Ascending aorta (tissue), 2 donors: ENCODE measurements at places on chromosomes 6 and 20. TPM values are rescaled to one million over a fixed set of nuclear protein-coding genes. Genes with fewer than 3 reads are reported as not detected.
A peak's percentile ranks its signal among the peaks of the same experiment; 100 is the strongest.

- no peak for DNase-seq
- H3K4me1 ChIP-seq: no peaks in the 10 kb centered on the region
- H3K27me3 ChIP-seq: no peaks in the 10 kb centered on the region
- peak overlapping the region; percentile 97 for H3K27ac ChIP-seq
- H3K36me3 ChIP-seq: no peaks in the 10 kb centered on the region
- H3K4me3 ChIP-seq: peak overlapping the region; percentile 59
Measured at GRCh38 chr6:87151471-87151780, 3.9 kb upstream of the ZNF292 start.

- peaks cover 13% of the 10 kb centered on the region for H3K4me1 ChIP-seq
- H3K4me3 ChIP-seq: no peak overlapping the region
- peaks cover 37% of the 10 kb centered on the region for H3K36me3 ChIP-seq
- H3K27ac ChIP-seq: no peak overlapping the region
Measured at GRCh38 chr20:34396408-34396807, 33.3 kb downstream of the ITCH start.

DNA sequence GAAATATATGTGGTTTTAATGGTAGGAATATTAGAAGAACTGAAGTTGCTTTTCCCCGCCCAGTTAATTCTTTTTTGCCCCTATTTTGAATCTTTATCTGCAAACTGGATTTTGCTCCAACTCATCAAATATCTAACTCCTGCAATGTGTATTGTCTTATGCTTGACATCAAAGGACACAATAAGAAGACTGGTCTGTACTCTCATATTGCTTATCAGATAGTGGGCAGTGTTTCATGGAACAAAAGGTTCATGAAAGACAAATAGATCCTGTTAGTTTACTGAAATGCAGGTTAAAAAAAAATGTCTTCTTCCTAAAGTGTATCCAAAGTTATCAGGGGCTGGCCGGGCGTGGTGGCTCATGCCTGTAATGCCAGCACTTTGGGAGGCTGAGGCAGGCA, 27.7 kb upstream of the GTF3C6 start:
- H3K4me3 ChIP-seq: no peak overlapping the region
- H3K27me3 ChIP-seq: no peaks in the 10 kb centered on the region
- no peaks in the 10 kb centered on the region for H3K36me3 ChIP-seq
- no peaks in the 10 kb centered on the region for H3K4me1 ChIP-seq

RSPH3 gene
- total RNA-seq: 8.8 TPM

GRCh38 chr6:25669413-25669812, 17.4 kb downstream of the SCGN start:
- no peaks in the 10 kb centered on the region for H3K4me1 ChIP-seq
- H3K4me3 ChIP-seq: no peak overlapping the region
- H3K36me3 ChIP-seq: no peaks in the 10 kb centered on the region
- H3K27me3 ChIP-seq: no peaks in the 10 kb centered on the region

PAX1 gene
- total RNA-seq: not detected
